Activated T-cell treated with anti-CD3 and anti-CD28 coated beads for 1 hour (primary cell): ENCODE measurements at places on chromosomes 12 and 14.

DNA sequence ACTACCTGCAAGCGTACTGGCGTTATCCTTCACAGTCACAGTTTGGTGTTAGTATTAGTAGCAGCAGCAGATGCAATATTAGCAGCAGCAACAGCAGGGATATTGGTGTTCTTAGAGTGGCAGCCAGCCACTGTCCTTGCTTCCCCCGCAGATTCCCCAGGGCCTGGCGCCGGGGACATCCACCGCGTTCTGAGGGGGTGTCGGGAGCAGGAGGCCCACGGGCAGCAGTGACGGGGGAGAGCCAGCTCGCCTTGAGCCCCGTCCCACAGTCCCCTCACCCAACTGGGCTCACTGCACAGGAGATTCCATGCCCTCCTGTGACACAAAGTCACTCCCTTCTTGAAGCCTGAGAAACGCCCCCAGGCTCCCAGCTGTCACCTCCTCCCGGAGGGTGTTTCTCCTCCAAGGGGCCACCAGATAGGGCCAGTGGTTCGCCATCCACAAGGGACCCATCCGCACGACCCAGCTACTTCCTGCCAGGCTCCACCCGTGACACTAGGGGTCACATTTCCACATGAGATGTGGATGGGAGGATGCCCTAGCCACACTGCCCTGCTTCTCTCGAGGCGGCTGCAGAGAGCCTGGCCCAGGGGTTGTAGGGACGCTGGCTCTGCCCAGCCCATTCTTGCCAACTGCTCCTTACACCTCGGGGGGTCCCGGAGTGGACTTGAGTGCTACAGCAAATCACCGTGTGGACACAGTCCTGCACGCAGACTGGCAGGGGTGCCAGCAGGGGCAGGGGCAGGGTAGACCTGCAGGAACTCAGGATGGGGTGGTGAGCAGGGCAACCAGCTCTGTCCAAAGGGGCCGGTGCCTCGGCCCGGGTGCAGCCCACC, 123.1 kb downstream of the PIWIL1 start:
- no peak for DNase-seq

DNA sequence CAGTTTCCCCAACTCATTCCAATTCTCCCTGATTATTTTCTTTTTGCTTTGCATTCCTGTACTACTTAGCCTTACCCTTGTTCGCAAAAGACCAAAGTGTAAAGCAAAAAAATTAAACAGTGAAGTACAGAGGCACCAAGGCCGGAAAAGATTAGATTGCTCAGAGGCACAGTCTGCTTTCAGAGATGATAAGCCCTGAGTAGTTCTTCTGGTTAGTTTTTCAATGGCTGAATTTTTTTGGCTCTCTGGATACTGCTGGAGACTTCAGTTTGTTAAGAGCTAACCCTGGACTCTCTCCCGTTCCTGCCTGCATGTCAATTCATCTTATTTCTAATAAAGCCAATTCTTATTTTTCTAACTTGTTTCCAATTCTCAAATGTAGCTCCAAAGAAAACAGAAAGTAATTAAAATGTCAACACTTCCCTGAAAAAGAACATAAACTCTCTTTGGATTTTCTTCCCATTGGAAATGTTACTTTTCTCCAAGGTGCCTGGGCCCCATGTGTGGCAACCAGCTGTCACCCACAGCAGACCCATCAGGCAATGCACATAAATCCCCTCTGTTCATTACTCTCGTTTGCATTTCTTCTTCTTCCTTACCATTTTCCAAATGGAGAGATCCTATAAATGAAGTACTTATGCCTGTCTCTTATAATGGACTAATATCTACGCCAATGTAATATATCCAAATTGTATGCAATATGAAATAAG, 142.8 kb downstream of the BTG1 start:
- no peak for DNase-seq

DNA sequence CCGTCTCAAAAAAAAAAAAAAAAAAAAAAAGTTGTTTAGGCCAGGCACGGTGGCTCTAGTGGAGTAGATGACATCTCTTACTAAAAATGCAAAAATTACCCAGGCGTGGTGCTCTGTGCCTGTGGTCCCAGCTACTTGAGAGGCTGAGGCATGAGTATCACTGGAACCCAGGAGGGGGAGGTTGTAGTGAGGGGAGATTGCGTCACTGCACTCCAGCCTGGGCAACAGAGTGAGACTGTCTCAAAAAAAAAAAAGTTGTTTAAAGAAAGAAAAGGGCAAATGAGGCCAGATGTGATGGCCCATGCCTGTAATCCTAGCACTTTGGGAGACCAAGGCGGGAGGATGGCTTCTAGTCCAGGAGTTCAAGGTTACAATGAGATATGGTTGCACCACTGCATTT, 36.6 kb upstream of the SPPL3 start:
- no peak for DNase-seq

DNA sequence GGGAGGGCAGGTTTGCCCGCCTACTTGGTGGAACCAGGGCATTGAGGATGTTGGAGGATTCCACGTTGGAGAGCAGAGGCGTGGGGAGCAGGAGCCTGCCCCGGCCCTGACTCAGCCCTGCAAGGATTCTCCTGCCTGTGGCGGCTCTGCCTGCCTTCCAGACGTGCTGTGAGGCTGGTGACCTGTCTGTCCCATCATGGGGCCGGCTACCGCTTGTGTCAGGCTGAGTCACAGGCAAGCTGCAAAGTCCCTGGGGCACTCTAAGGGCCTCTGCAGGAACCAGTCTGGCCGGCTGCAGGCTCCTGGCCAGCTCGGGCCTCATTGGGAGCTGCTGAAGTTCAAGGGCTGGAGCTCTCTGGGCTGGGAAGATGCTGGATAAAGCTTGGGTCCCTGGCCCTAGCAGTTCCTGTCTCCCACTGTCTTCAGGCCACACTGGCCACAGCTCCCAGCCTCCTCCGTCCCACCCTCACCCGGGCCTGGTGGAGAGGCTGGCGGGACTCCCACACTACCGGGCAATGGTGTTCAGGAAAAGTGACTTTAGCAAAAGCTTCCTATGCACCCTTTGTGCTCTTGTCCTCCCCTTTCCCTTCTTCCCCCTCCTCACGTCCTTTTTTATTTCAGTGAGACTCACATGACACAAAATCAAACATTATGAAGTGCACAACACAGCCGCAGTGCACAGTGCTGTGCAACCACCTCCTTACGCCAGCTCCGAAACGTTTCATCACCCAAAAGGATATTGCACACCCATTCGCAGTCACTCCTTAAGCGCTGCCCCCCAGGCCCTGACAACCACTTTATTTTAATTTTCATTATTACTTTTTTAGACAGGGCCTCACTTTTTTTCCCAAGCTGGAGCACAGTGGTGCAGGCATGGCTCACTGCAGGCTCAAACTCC, 22.0 kb upstream of the ULK1 start:
- DNase-seq = no peak
